ENCODE measurements at places on chromosomes 5 and 9.

DNA sequence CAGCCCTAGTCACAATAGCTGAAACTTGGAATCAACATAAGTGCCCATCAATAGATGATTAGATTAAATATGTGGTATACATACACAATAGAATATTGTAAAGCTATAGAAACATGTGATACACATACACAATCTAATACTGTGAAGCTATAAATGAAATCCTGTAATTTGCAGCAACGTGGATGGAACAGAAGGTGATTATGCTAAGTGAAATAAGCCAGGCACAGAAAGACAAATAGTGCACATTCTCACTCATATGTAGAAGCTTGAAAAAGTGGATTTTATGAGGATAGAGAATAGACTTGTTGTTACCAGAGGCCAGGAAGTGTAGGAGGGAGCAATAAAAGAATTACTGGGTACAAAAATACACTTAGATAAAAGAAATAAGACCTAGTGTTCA, 181.5 kb upstream of the TYRP1 start:
- no peak for DNase-seq

DNA sequence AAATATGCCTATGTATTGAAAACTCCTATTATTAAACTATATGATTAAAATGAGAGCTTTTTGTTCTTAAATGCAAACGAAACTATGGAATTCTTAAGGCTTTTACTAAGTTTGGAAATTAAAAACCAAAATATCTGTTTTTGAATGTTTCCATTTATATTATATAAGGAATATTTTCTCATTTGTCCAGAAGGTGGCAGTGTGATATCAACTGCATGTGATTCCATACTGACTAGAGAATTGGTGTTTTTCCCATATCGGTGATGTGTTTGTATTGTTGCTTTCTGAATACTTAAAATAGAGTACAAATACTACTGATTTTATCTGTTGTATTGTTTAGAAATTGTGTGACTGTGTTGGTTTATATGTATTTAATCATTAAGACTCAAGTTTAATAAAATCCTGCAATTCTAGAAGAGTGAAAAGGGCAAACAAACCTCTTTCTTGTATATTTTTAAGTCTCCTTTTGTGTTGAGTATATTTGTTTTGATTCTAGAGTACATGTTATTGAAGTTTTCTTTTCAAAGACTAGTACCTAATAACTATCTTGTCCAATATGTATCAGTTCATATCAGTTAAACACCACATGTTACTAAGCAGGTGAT, 320.8 kb downstream of the CCDC171 start:
- no peak for DNase-seq

DNA sequence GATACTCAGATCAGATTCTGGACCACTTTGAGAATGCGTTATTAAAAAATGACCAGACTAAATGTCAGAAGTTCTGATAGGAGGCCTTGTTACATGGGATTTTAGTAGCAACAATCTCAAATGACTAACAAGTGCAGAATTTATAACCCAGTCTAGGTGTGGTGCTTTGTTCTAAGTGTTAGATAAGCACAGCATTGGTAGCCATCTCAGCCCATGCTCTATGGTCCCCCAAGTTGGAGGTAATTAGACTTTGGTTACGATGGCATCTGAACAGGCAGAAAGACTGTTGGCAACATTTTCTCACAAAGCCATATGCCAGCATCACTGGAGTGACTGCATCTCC, 140.4 kb upstream of the RPS23 start:
- no peak for DNase-seq

GRCh38 chr5:75885849-75886596, 168.8 kb upstream of the POC5 start:
- DNase-seq, result peak; percentile 1

- no peak for DNase-seq
These were observed 55.7 kb upstream of the DPYSL3 start for GRCh38 chr5:147565524-147565923.

- DNase-seq, result no peak
These were observed 21.9 kb downstream of the KDM4C start for GRCh38 chr9:6779417-6780241.

DNA sequence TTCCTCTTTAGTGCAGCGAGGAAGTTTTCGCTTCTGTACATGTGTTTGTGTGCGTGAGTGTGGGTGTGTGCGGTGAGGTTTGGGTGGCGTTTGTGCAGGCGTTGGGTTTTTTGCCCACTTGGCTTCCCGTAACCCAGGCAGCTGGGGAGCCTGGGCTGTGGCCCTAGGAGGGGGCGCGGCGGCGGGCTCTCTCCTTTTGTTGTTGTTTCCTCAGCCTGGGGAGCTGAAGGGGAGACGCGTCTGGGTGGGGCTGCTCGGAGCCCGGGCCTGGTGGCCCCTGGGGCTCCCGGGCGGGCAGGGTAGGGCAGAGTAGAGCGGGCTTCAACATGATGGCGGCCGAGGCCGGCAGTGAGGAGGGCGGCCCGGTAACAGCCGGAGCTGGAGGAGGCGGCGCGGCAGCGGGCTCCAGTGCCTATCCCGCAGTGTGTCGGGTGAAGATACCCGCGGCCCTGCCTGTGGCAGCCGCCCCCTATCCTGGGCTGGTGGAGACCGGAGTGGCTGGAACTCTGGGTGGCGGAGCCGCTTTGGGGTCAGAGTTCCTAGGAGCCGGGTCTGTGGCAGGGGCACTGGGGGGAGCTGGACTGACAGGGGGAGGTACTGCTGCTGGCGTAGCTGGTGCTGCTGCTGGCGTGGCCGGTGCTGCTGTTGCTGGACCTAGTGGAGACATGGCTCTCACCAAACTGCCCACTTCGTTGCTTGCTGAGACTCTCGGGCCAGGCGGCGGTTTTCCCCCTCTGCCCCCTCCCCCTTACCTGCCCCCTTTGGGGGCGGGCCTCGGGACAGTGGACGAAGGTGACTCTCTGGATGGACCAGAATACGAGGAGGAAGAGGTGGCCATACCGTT, 665 bp downstream of the RASA1 start:
- DNase-seq, result peak; percentile 44

DNA sequence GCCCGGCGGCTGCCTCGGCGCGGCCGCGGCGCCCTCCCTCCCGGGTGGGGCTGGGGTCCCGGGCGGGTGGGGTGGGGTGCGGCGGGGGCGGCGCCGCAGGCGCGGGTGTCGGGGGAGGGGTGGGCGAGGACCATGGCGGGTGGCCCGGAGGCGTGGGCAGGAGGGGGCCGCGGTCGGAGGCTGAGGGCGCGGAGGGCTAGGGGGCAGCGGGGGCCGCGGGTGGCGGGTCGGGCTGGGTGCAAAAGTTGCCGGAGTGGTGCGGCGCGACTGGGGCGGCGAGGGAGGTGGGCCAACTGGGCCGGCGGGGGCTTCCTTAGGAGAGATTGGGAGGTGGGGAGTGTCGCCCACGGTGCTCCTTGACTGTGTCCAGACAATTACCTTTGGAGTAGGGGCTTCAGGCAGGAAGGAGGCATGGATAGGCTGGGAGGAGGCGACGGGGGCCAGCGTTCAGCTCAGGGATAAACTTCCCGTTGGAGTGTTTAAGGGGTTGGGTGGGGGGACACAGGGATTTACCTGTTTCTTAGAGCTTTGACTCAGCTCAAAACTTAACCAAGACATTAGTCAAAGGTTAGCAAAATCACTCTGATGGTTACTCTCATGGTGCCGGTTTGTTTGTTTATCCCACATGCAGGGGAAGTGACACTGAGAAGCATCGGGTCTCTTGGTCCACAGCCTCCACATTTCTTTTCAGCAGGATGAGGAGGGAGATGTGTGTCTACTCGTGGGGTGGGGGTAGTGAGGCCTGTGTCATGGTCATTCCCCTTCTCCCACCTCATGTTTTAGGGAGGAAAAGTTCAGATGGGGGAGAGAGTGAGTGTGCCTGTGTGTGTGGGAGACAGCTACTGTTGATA, 859 bp downstream of the CSNK1G3 start:
- peak; percentile 32 for DNase-seq

DNA sequence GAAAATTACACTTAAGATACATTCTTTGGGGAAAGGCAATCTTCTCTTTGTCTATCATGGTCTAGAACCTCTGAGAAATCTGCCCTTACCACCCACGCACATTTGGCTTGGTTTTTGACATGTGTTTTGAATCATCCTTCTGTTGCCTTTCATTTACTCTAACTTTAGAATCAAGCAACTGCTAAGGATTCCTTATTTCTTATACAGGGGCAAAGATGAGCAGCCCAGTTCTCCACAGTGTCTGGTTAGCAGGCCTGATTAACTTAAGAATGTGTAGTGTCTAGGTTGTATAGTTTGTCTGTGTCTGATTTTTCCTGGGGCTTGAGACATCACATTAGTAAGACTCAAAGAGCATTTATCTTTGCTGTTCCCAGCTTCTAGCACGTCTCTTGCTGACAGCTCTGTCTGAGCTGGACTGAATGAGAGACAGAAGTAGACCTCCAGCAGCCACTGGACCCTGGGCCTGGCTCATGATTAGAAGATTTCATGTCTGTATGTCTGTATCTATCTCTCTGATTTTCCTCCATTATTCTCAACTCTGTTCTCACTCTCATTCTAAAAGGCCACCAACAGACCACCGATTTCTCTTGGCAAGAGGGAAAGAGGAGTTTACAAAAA, 31.8 kb upstream of the PCA3 start:
- no peak for DNase-seq

DNA sequence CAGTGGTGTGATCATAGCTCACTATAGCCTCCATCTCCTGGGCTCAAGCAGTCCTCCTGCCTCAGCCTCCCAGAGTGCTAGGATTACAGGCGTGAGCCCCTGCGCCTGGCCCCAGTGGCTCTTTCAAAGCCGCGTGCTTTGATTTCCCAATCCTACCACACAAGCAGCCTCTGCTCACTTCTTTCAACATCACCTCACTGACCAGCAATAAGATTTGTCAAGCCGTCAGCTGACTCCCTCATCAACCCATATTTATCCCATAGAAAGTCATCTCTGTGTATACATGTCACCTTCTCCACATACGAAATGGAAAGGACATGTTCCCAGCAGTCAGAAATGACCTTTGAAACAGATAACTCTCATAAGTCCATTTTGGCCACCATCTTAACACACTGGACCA, 26.0 kb downstream of the SLC31A2 start:
- DNase-seq, result no peak

- no peak for DNase-seq
These were observed 40.5 kb upstream of the IFNK start for GRCh38 chr9:27483576-27483975.

- DNase-seq, result no peak
These were observed 6.6 kb downstream of the PCBD2 start for GRCh38 chr5:134911285-134912206.

- DNase-seq, result no peak
These were observed 19.1 kb downstream of the IQGAP2 start for GRCh38 chr5:76422227-76422626.

DNA sequence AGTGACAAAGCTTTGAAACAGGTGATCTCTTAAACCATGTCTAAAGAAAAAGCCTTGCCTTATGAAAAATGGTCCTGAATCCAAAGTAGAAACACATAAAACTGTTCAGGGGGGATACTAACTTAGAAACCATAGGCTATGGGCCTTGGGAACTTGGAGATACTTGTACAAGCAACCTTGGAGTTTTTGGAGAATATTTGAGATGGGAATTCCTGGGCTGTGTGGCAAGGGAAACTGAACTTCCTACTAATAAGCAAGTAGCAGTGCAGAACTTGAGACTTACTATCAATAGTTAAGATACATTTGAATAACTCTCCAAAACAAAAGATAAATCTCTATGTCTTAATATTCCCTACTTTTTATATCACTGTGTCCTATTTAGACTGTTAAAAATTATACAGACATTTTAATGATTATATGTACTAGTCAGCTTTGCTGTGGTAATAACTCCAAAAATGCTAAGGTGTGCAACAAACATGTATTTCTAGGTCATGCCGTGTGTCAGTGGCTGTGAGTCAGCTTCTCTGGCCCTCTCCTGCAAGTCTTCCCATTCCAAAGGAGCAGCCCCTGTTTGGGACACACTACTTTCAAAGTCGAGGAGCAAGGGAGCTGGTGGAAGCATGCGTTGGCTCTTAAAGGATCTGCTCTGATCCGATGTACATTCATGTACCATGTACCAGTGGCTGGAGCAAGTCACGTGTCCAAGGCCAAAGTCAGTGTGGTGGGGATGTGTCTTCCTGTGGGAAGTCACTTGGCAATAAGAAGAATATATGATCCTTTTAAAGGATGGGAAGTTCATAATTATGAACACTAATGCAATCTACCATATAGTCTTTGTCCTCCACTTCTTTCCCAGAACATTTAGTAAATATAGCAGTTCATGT, 39.6 kb downstream of the SNX30 start:
- DNase-seq, result no peak

DNA sequence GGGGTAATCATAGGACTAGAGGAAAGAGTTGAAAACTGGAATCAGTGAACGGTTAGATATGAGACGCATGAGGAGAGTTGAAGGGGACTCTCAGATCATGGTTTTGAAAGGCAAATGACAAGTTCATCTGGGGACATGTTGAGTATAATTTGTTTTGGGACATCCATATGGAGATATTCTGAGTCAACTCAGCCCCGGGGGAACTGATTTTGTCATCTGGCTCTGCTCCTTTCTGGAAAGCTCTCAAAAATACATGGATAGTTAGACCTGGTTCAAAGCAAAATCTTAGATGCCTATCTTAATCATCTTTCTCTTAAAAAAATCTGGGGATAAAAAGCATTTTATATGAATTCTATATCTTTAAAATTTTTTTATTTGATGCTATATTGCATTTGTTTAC, 161.2 kb downstream of the SNX18 start:
- DNase-seq, result no peak

- no peak for DNase-seq
These were observed 146.6 kb upstream of the SLC24A2 start for GRCh38 chr9:19935422-19935821.

DNA sequence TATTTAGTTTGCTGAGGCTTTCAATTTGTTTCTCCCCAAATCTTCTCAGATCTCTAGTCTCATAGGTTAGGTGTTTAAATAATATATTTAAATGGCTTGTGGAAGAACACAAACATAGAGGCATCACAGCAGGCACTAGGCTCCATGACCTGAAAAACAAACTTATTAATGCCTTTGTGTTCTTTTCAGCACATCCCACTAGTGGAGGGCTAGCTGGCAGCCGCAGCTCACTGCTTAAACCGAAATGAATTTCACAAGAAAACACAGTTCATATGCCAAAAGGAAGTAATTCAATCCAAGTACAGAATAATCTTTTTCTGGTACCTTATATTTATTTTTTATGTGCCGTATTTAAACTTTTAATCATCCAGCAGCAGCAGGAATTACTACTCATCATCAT, 382.5 kb downstream of the PLK2 start:
- no peak for DNase-seq

DNA sequence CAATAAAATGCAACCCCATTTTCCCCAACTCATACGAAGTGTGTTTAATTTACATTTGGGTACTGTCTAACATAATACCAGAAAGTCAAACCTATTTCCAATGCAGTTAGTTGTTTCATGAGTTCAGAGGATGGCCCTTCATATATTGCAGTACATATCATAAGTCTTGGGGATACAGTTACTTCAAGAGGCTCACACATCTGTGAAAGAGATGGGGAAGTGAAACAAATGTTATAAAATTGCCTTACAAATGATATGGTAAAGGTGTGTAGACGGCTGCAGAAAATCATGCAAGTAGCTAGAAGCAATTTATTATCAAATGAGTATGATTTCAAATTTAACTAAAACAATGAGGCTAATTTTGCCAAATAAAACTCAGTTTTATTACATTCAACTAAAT, 219.0 kb upstream of the CDH12 start:
- no peak for DNase-seq

DNA sequence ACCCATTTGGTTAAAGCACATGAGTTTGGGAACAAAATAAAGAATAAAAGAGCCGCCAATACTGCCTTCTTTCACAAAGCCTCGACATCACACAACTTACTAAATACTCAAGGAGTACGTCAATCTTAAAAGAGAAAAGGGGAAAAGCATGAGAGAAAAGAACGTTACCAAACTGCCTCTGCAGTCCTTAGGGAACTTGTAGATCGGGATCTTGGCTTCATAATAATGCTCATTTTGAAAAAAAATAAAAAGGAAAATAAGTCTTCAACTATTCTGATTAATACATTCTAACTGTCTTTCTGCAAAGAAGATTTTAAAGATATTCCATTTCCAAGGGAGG, 618.4 kb downstream of the PDE4D start:
- no peak for DNase-seq

Measured in T-helper 1 cell (primary cell).